Hippocampal formation (tissue), 2 donors: ENCODE measurements at places on chromosomes 3 and 15.

- DNase-seq, result no peak
Measured at GRCh38 chr3:13420831-13421765, 976 bp upstream of the NUP210 start.

- DNase-seq, result no peak
Measured at GRCh38 chr3:9411302-9411701, 13.9 kb downstream of the SETD5 start.

DNA sequence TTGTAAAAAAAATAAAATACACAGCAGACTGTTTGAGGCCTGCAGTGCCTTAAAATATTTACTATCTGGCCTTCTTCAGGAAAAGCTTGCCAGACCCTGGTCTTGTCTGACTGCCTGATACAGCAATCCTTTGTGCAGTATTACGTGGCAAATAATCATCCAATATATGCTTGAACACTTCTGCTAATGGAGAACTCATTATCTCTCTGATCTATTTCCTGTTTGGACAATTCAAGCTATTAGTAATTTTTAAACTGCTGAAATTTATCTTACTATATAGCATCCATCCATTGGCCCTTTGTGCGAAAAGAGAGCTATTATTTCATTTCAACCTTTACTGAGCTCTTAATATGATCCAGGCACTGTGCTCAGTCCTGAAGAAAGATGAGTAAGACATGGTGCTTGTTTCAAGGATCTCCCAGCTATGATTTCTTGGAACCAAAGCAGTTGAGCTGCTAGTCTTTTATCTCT, 15.9 kb downstream of the ATG7 start:
- no peak for DNase-seq

DNA sequence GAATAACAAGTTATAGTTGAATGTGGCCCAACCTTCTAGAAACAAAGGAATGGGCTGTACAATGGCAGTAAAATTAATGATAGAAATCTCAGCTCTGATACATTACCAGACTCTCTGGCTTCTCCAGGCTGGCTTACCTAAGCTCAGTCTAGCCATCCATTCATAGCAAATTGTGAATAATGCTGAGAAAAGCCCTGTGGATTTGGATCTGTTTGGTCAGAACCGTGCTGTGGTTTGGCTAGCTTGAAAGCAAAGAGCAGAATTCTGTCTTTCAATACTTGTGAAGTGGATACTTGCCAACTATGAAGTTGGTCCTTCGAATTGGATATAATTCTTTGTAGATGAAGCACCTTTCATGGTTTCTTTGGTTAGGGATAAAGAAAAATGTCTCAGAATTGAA, 199.1 kb downstream of the EPHA3 start:
- no peak for DNase-seq

- DNase-seq, result no peak
Measured at GRCh38 chr3:185930393-185931107, 7.3 kb downstream of the TRA2B start.

DNA sequence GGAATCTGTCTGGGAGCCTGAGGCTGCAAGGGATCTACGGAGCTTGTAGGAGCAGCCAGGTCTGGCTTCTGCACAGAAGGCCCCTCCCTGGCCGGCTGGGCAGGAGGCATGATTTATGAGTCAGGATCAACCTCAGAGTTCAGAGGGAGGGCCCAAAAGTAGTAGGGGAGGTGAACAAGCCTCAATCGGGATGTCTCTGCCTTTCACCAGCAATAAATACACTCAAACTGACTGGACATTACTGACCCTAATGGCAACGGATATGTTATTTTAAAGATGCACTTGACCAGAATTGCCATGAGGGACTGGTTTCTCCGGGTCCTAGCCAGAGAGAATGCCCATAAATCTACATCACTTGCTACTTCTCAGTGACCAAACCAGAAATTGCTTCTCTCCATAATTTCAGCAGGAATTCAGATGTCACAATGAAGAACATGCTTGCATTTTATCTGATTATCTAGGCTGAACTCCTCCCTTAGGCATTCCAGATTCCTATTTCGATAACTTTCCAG, 109.6 kb upstream of the LMOD3 start:
- no peak for DNase-seq

DNA sequence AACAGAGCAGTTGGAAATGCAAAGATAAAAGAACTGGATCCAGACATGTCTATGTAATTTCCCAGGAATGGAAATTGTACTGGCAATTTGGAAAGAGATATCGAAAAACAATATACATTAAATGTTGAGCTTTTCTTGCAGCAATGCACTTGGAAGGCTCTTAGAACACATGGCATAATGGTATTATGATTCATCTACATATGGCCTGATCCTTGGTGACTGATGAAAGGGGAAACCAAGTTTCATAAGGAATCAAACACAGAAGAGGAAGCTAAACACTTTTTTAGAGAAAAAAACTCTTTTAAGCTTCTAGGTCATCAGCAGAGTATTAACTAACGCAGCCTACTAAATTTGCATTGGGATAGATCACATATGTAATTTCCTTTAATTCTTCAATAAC, 12.4 kb upstream of the GREM1 start:
- no peak for DNase-seq

GRCh38 chr3:115357456-115357855, 210.4 kb upstream of the ZBTB20 start:
- no peak for DNase-seq

- no peak for DNase-seq
Measured at GRCh38 chr15:95129574-95129973, 898.2 kb downstream of the MCTP2 start.

DNA sequence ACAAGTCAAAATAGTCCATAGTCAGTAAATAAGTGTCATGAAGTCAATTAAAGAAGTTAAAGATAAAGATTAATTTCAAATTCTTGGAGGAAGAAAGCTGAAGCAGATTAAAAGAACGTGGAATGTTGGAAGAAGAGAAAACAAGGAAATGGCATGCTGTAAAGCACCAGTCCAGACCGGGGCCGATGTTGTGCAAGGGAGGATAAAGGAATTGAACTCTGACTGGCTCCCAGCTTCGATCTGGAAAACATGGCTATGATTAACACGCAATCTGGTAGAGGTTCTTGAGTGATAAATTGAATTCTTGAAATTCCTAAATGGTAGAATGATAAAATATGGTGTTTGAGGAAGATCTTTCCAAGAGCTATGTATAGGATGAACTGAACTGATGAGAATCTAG, 194.4 kb downstream of the MEIS2 start:
- no peak for DNase-seq

GRCh38 chr3:8712908-8713255, 20.7 kb upstream of the CAV3 start:
- DNase-seq, result no peak

DNA sequence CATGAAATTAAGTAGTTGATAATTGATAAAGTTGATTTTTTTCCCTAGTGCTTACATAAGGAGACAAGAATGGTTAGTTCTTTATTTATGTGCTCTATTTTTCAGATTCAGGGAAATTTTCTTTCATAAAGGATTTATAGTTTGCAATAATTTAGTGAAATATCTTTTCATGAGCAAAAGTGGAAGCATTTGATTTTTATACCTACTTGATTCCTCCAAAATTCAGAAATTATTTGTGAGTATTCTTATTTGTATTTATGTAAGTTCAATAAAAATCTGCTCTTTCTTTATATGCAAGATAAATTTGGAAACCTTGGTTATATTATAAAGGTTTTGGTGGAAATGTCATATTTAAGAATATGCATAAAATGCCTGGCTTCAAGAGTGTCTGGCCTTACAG, 14.7 kb upstream of the SLCO2A1 start:
- no peak for DNase-seq

DNA sequence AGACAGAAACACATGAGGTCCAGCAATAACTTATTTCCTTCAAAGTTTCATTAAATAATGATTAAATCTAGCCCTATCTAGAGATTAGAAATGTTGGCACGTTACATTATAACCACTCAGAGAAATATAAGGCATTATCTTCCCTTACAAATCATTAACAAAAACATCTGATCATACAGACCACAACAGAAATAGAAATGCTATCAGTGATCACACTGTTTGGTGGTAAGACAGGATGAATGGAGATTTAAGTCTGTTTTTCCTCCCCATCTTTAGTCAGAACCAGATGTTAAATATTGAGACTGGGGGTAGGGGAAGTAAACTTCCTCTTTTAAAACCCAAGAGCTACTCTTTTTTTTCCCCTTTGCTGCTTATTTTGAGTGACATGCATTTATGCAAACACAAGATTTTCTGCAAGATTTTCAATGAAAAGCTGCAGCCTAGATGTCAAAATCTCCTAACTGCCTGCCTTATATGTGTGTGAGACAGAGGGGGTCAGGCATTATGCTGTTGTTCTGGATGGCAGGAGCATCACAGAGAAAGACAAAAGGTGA, 70.4 kb downstream of the CBLB start:
- DNase-seq, result no peak

DNA sequence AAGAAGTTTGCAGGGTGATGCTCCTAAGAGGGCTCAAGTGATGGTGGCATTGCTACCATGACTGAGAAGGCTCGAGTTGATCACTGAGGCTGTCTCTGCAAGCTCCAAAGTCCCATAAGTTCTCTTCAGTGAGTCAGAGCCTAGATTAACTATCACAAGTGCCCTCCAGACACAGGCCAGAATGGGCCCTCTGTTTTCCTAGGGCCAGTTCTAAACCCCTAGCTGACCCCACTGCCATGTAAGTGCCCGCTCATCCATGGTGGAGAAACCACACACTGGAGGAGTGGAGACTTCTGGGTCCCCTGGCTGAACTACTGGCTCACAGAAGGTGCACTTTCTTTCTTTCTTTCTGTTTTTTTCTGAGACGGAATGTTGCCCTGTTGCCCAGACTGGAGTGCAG, 87.6 kb upstream of the WNT5A start:
- no peak for DNase-seq

DNA sequence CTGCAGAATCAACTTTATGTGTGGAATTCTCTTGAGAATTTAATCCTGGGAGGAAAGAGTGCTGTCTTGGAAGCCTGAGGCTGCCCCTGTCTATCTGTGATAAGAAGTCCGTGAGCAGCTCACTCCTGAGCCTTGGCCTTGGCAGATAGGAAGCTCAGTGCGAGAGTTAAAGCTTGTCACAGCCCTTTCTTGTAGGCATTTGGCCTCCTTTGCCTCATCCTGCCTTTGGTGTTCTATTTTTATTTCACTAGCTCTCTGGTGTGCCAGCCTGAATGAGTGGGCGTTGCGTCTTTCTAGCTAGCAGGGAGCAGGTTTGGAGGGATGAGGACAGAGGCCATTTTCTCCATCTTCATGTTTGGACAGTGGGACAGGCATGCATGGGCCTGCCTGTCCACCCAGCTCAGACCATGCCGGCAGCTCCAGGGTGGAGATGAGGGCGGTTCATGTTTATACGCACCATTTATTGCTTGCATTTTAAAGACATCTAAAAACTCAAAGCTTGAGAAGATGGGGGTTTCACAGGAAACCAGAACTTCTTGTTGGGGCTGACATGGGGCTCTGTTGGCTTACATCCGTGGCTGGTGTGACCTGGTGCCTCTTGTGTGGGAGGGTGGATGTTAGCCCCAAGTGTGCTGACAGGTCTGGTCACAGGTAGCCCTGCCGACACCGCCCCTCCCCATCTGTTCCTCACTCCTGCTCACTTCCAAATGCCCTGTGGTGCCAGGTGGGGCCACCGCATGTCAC, 29.8 kb downstream of the IRAK2 start:
- DNase-seq, result no peak

GRCh38 chr15:38758043-38758442, 193.4 kb upstream of the RASGRP1 start:
- DNase-seq, result no peak

GRCh38 chr3:122410639-122411038, 5.2 kb downstream of the WDR5B start:
- DNase-seq, result no peak

DNA sequence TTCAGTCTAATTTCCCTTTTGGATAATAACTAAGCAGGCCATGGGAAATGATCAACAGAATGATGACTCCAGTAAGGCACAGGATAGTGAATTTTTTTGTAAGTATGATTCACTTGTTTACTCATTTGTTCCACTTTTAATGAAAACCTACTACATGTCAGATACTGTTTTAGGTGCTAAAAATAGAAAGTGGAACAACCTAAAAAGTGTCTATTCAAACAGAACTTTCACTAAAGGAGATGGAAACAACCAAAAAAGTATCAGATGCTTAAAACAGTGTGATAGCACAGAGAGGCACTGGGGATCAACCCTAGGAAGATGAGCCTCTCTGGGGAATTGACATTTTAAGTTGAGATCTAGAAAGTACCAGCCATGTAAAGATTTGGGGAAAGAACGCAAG, 11.1 kb downstream of the RYK start:
- no peak for DNase-seq

DNA sequence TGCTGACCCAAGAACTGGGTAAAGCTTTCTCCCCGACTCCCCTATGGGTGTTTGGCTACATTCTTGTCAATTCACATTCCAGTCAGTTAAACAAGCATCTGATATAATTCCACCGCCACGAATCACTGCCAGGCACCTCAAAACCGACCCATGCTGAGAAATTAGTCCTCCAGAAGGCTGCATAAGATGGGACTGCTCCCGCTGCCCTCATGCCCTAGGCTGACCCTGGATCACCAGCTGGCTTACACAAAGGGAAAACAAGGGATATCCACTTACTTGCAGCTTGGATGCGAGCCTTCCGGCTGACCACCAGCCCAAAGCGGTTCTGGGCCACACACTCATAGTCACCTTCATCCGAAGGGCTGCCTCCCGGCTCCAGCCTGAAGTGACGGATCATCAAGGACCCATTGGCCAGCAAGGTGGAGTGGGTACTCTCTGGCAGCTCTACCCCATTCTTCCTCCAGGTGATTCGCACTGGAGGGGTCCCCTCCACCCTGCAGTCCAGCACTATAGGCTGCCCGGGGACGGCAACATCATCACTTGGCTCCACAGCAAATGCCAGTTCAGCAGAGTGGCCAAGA, 2.9 kb downstream of the IGDCC3 start:
- DNase-seq, result no peak

DNA sequence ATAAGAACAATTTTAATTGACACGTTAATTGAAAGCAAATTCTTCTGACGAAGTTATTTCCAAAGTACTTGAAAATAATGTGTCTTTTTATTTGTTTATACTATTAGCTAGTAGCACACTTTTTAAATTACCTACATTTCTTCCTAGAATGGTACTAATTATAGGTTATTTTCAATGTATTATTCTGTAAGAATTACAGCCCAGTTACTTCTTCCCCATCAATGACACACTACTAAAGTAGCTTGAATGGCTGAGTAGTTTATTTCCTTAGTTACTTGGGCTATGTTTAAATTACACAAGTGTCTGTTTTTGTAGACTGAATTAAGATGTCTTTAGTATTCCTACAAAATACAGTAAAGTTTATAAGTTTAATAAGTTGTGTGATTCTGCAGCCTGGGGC, 217.6 kb upstream of the IL12A start:
- DNase-seq, result no peak

- no peak for DNase-seq
Measured at GRCh38 chr3:126960604-126960995, 22.3 kb upstream of the PLXNA1 start.

DNA sequence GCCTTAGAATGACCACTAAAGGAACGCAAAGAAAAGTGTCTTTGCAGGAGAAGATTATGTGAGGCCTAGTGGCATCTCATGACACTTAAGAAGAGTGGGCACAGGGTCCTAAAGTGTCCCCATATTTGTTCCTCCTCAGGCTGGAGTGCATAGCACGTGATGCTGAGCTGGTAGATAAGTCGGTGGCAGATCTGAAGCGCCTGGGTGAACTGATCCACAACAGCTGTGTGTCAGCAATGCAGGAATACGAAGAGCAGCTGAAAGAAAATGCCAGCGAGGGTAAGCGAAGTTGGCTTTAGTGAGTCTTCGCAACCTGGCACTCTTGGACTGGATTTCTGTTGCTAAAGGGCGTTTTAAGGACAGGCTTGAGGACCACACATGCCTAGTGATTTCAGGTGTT, 92.6 kb downstream of the CHD2 start:
- no peak for DNase-seq
